ENCODE measurements at places on chromosomes 4 and X. TPM values are rescaled to one million over a fixed set of nuclear protein-coding genes. Genes with fewer than 3 reads are reported as not detected.

The ANOS1 gene
- total RNA-seq = 11.9 TPM

The SPANXD gene
- not detected for total RNA-seq

The CLTRN gene
- 0.34 TPM for total RNA-seq

The TEX13B gene
- total RNA-seq = not detected

The TCEAL6 gene
- not detected for total RNA-seq

The CHM gene
- total RNA-seq = 17.0 TPM

The TCEANC gene
- 3.1 TPM for total RNA-seq

The ADGRA3 gene
- 24.6 TPM for total RNA-seq

The CSN3 gene
- total RNA-seq = not detected

The RNF212 gene
- 8.2 TPM for total RNA-seq

The LRIT3 gene
- total RNA-seq = 0.19 TPM

The NHSL2 gene
- total RNA-seq = 5.6 TPM

The KANTR gene
- total RNA-seq = 21.1 TPM

The VAMP7 gene
- 44.7 TPM for total RNA-seq

The ARX gene
- total RNA-seq = not detected

The MTTP gene
- 0.38 TPM for total RNA-seq

The GPM6B gene
- 9.7 TPM for total RNA-seq

The ITIH6 gene
- total RNA-seq = not detected

The F8A3 gene
- 14.8 TPM for total RNA-seq

The SMIM43 gene
- not detected for total RNA-seq

The SHROOM2 gene
- 0.38 TPM for total RNA-seq

The PRICKLE3 gene
- 10.7 TPM for total RNA-seq

The SUPT20HL2 gene
- not detected for total RNA-seq

The NEUROG2 gene
- total RNA-seq = not detected

The POLN gene
- 3.1 TPM for total RNA-seq

The MYOZ2 gene
- total RNA-seq = 0.44 TPM

The BEX3 gene
- total RNA-seq = 48.1 TPM

The TMEM150C gene
- total RNA-seq = 39.9 TPM

The ASMT gene
- not detected for total RNA-seq

The FAM47E gene
- total RNA-seq = 8.9 TPM

The MAGEA2B gene
- total RNA-seq = not detected

The EPHA5 gene
- not detected for total RNA-seq

The AREG gene
- 8.1 TPM for total RNA-seq

The HPGDS gene
- 7.3 TPM for total RNA-seq

The COQ2 gene
- total RNA-seq = 13.3 TPM

The IDUA gene
- 17.4 TPM for total RNA-seq

The PDHA2 gene
- total RNA-seq = not detected

The NCBP2L gene
- total RNA-seq = not detected

The FOXP3 gene
- total RNA-seq = not detected

The PRRG3 gene
- total RNA-seq = 1.5 TPM

The MFAP3L gene
- 3.1 TPM for total RNA-seq

The NSG1 gene
- not detected for total RNA-seq

The OTC gene
- not detected for total RNA-seq

The IRF2 gene
- 36.9 TPM for total RNA-seq

The ADH7 gene
- not detected for total RNA-seq

The HHIP gene
- total RNA-seq = 1.6 TPM

The DCAF8L2 gene
- total RNA-seq = not detected

The GPR173 gene
- 0.51 TPM for total RNA-seq

The TRIM61 gene
- 1.5 TPM for total RNA-seq

The MAGEA12 gene
- not detected for total RNA-seq
